H54 (cell line): ENCODE measurements at places on chromosomes 12 and 14.

DNA sequence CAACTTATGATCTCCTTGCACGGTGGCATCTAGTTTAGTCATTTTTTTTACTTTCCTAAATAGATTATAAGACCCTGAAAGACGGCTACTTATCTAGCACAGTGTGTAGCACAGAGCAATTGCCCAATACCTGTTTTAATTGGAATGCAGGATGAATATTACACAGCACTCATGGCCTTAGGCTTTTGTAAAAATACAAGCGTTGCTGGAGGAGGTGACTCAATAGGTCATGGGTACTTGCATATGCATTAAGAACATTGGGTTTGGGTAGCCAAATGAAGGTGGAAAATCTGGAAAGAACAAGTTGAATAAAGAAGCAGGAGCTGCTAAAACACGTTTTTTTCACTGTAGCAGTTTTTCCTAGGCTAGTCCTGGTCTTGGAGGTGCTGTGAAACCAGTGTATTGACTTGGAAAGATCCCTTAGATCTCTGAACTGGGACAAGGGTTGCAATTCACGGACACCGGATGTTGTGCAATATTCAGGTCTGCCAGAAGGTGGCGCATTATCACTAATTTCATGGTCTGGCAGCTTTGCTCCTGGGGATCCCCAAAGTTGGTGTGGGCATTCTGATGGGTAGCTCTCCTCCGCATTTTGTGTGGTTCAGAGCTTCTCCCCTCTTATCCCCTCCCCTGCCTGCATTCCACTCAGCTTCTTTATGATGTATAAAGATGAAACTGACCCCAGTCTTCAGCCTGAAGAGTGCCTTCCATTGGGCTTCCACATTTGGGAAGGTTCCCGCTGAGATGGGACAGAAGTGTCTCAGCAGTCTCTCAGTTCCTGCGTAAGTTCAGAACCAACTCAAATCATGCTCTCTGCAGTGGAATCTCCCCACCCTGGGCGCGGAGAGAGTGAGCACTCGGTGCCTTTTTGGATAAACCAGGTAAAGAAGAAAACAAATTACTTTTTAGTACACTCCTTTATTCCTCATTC, 278.3 kb downstream of the NRXN3 start:
- peak; percentile 19 for DNase-seq

DNA sequence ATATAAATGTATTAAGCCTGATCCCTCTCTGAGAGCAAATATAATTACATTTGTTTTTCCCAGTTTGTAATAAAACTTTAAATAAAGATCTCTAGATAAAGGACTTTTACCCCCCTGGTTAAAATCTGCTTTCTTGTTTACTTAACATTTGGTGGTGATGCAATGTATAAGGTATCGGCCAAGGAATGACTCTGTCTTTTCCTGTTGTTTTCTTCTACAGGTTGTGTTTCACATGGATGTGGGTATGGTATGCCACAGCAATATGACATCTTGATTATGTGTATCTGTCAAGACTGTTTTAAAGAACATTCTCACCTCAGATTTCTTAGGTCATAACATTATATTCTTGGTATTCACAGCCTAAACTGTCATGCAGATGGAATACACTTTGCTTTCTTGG, 210.6 kb upstream of the NOVA1 start:
- no peak for DNase-seq

GRCh38 chr14:42192738-42193653, 586.3 kb downstream of the LRFN5 start:
- DNase-seq, result peak; percentile 1

DNA sequence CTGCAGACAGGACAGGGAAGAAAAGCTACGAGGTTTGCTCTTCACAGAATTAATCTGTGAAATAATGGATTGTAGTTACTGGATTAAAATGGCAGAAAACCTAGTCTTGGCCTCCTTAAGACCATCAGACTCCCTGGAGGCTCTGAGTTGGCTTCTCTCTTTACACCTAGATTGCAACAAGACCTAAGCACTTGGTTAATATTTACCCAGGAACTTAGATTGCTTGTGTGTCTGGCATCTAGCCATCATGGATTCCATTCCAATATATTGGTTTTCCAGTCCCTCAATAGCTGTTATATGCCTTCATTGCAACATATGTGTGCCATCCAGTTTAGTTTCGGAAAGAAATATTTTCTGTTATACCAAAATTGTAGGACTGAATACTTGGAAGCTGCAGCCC, 1.9 kb upstream of the GTF2A1 start:
- DNase-seq, result no peak

DNA sequence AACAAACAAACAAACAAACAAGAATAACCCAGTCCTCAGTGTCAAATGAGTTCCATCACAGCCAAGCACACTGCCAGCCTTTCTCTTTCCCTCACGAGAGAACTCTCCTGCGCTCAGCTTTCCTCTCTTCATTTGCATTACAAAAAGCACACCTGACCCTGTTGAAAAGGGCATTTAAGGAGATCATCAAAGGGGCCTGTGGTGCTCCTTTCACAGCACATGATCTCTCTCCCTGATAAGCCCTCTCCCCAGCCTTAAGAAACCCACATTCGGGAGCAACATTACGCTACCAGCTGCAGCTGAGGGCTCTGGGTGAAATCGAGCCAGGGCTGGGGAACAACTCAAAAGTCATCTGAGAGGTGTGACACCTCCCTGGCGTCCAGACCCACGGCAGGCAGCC, 165.6 kb upstream of the TMCC3 start:
- DNase-seq, result no peak

DNA sequence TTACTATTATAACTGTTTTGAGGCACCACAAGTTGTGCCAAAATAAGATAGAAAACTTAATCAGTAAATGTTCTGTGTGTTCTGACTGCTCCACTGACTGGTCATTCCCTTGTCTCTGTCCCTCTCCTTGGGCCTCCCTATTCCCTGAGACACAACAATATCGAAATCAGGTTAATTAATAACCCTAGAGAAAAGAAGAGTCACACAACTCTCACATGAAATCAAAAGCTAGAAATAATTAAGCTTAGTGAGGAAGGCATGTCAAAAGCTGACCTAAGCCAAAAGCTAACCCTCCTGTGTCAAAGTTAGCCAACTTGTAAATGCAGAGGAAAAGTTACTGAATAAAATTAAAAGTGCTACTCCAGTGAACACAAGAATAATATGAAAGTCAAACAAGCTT, 53.8 kb upstream of the CCDC196 start:
- no peak for DNase-seq

GRCh38 chr12:130226771-130227170, 64.5 kb downstream of the FZD10 start:
- no peak for DNase-seq

GRCh38 chr14:92884410-92884809, 38.5 kb upstream of the CHGA start:
- DNase-seq, result no peak

DNA sequence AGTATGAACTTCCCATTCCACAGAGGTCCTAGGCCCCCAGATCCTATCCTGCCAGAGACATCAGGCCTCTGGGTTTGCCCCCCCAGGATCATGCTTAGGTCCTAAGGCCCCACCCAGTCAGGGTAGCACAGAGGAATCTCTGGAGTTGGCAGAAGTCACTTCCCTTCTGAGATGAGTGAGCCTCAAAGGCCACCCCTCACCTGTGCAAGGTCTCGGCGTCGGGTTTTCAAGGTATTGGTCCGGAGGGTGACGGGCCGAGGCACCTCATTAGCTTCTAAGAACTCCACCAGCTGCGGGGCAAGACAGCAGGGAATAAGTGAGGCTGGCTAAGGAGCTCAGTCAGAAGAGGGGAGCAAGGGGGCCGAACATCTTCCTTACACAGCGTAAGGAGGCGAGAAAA, 5.2 kb downstream of the NOP2 start:
- DNase-seq, result no peak

DNA sequence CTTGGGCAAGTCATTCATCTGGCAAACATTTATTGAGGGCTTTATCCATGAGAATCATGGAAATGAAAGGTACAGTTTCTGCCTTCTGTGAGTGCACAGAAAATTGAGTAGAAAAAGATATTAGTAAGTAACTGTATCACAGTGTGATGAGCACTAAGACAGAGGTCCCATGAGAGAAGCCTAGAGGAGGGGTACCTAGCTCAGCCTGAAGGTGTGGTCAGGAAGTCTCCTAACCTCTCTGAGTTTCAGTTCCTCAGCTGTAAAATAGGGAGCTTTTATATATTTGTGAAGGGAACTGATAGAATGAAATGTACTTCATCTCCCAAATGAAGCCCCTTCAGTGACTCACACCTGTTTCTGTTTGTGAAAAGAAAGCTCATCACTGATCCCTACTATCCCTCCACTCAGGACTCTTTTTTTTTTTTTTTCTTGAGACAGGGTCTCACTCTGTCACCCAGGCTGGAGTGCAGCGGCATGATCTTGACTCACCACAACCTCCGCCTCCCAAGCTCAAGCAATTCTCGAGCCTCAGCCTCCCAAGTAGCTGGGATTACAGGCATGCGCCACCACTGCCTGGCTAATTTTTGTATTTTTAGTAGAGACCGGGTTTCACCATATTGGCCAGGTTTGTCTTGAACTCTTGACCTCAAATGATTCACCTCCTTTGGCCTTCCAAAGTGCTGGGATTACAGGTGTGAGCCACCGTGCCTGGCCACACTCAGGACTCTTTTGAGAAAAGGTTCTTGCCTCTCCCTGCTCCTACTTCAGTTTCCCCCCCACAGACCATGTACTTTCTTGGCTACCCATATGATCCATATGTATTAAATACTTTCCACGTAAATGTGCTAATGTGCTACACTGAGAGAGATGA, 93.7 kb upstream of the FUT8 start:
- DNase-seq, result no peak

DNA sequence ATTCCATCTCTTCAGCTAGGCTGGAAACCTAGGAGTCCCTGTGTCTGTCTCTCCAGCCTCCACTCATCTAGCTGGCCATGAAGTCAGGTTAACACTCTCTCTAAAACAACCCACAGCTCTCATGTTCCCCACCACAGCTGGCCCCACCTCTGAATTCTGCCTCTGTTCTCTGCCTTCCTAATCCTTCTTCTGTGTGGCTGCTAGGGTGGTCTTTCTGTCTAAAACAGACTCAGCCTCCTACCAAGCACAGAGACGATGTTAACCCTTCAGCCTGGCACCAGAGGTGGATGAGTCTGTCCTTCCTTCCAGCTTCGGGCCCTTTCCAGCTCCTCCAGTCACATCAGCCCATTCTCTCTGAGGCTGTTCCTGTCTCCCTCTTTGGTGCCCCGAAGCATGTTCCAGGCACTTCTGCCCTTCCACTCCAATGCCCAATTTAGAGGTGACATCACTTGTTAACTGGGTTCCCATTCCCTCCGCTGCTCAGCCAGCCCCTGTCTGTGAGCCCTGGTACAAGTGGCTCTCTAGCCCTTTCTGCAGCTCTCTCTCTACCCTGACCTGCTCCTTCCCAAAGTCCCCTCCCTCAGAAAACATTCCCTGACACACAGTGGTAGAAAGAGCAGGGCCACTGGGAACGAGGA, 9.1 kb downstream of the FIGNL2 start:
- no peak for DNase-seq

GRCh38 chr12:116291218-116291617, 13.7 kb upstream of the MED13L start:
- no peak for DNase-seq

GRCh38 chr14:56821805-56822610, 11.7 kb upstream of the OTX2 start:
- no peak for DNase-seq

GRCh38 chr12:95003921-95004272, 400 bp upstream of the NDUFA12 start:
- DNase-seq, result no peak

GRCh38 chr12:52209321-52209720, 17.5 kb upstream of the KRT80 start:
- no peak for DNase-seq

DNA sequence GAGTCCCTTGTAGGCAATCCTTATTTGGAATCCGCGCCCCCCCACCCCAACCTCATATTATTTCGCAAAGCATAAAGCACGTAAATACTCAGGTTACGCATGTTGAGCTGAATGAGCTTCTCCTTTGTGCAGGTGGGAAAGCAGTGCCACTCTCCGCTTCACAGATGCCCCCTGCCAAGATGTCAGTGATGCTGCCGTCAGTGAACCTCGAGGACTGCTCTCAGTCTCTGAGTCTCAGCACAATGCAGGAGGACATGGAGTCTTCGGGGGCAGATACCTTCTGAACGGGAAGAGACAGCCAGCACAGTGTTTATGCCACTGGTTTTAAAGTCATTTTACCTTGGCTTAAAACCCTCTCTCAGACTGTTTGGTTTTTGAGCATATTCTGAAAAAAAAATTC, 90.1 kb upstream of the DACT1 start:
- DNase-seq, result no peak

DNA sequence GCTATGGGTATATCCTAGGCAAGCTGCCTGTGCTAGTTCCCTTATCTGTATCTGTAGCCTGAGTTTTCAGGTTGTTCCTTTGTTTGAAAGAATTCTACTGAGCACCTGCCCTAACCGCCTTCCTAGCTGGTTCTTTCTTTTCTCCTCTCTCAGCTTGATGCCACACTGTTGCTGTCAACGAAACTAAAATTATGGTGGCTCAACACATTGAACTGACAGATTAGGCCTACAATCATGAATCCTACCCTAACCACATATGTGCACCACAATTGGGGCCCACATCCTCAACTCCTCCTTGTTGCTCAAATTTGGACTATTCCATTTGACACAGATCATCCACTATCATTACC, 36.2 kb upstream of the RESF1 start:
- no peak for DNase-seq

DNA sequence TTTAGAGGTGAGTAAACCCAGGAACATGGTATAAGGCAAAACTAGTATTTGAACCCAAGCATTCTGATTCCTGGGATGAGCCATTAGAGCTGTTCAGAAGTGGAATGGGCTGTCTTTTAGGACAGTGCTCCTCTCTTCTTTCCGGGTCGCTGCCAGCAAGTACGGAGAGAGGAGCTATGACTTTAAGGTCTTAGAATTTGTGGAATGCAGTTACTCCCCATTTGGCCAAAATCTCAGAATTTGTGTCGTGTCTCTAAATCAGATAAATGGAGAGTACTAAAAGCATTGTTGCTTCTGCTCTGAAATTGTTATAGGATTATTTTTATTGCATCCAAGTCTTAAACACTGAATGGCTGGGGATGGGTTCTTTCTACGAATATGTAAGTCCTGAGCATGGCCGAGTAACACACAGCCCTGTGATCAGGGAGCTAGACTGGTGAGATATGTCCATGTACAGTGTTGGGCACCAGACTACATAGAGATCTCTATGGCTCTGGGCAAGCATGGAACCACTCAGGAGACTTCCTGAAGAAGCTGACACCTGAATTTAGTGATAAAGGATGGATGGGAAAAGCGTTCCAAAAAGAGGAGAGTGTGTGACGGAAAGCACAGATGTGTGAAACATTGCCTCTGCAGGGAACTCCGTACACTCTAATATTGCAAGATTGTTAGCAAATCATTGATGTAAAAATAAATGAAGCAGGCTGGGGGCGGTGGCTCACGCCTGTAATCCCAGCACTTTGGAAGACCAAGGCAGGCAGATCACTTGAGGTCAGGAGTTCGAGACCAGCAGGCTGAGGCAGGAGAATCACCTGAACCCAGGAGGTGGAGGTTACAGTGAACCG, 184.7 kb downstream of the SRGAP1 start:
- DNase-seq, result no peak

- no peak for DNase-seq
Measured at GRCh38 chr14:77052281-77053044, 24.0 kb upstream of the IRF2BPL start.

GRCh38 chr12:12507121-12507520, 55.5 kb downstream of the DUSP16 start:
- DNase-seq, result no peak
